ENCODE measurements at places on chromosomes 12 and 14.

GRCh38 chr12:55142669-55143565, 16.7 kb downstream of the OR9K2 start:
- DNase-seq, result no peak

DNA sequence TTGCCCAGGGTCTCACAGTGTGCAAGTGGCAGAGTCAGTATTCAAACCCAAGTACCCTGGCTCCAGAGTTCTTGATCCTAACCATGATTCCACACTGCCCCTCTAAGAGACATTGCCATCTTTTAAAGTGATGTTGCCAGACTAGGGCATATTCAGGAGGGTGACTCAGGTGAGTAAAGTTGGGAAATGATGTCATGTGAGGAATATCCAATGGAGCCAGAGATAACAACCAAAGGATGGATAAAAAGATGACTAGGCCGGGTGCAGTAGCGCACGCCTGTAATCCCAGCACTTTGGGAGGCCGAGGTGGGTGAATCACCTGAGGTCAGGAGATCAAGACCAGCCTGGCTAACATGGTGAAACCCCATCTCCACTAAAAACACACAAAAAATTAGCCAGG, 85.6 kb downstream of the SMOC1 start:
- no peak for DNase-seq

DNA sequence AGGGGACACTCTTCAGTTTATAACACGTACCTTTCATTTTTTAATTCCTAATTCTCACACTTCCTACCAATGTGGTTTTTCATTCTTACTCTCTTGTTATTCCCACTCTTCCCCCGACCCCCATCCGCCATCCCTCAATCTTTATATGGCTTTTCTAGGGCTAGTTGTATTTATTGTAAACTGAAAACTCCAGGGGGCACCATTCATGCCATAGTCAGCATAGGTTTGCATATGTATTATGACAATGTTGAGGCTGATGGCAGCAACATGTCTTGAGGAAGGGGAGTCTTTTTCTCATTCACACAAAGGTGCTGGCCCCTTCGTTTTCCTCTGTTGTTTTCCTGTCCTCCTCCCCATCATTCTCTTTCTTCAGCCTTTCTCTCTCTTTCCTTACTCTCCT, 27.7 kb upstream of the LTA4H start:
- DNase-seq, result no peak

- no peak for DNase-seq
Observed at GRCh38 chr14:75175677-75176141, 703 bp downstream of the TMED10 start.
